ENCODE measurements at places on chromosomes 1 and 21.
A peak's percentile ranks its signal among the peaks of the same experiment; 100 is the strongest.

GRCh38 chr21:44503901-44504399 lies 36.0 kb downstream of the KRTAP10-1 start:
- peak; percentile 18 for DNase-seq

DNA sequence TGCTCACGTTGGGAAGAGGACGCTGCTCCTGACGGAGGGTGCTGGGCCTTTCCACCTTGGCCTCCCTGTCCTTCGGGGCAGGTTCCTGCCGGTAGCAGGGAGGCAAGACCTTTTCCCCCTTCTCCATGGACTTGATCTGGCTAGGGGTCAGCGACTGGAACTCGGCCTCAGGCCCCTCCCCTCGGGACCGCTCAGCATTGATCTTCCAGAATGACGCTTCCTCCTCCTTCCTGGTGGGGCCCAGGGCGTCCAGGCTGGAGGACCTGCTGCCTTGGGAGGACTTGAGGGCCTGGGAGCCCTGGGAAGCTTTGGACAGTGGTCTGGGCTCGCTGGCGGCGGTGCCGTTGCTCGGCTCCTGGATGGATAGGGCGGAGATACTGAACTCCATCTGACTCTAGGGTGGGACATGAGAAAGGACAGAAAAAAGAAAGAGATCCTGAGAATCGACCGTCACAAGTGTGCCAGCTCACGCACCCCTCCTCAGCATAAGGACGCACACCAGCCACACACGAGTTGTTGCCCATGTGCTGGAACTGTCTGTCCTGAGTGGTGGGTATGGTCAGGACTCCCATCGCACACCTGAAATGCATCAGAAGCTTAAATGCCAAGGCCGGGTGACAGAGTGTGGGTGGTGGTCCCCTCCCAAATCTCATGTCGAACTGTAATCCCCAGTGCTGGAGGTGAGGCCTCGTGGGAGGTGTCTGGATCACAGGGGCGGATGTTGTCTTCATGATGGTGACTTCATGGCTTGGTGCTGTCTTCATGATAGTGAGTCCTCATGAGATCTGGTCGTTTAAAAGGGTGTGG lies 24.6 kb downstream of the C1orf198 start:
- DNase-seq, result no peak

GRCh38 chr1:236734141-236734765 lies 48.0 kb downstream of the ACTN2 start:
- no peak for DNase-seq

GRCh38 chr21:46054451-46054881 lies 43.4 kb upstream of the COL6A2 start:
- DNase-seq, result no peak

- no peak for DNase-seq
Measured at GRCh38 chr1:68919075-68919474, 422.2 kb upstream of the DEPDC1 start.

DNA sequence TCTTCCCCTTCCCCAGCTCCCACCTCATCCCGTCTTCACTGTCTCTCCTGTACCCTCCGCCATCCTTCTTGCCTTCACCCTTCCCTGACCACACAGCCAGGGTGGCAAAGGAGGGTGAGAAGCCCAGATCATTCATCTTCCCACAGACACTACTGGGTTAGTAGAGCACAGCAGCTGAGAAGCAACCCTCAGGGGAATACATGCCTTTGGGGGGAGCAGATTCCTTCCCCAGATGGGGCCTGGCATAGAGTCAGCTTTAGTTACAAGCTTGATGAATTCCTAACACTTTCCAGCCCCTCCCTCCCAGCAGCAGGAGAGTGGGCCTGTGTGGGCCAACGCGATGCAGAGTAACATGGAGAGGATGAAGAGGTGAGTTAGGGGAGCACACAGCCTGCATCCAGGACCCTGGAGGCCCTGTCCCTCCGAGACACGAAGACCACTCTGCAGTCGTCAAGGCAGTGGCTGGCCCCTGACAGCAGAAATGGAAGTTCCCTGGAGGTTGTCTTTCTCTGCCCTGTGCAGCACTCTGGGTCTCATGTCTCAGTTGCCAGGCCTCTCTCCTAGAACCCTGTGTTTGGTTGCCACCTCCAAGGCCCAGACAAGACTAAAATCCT lies 8.8 kb upstream of the BTG2 start:
- DNase-seq, result no peak

DNA sequence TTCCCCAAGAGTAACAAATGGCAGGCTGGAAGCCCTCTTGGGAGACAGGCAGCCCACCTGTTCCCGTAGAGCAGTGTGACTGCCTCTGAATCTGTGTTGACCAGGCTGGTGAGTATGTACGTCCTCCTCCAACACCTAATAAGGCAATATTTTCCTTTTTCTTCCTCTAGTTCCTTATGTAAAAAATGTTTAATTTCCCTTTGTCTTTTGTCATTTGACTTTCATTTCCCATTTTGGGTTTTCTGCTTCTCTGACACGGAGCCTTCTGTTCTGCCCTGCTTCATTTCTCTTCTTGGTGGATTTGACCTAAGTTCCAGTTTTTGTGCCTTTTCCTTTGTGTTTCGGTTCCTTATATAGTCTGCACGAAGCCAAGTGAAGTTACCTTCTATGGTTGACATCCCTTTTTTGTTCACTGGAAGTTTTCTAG lies 65.8 kb upstream of the ATF3 start:
- peak; percentile 21 for DNase-seq

DNA sequence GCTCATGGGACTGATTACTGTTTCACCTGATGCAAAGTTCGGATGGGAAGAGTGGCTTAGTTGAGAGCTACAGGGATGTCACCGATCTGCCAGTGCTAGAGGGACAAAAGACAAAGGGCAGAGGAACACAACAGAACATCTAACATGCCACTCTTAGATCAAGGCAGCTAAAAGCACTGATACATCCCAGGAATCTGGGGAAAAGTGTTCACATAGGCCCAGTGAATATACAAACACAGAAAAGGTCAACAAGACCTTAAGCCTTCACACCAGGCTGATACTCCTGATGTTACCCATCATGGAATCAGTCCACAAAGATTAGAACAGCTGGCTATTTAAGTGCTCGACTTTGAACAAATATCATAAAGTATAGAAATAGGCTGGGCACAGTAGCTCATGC lies 163.2 kb downstream of the EIF4G3 start:
- no peak for DNase-seq

- no peak for DNase-seq
Measured at GRCh38 chr21:35326677-35327076, 277.6 kb upstream of the RUNX1 start.

DNA sequence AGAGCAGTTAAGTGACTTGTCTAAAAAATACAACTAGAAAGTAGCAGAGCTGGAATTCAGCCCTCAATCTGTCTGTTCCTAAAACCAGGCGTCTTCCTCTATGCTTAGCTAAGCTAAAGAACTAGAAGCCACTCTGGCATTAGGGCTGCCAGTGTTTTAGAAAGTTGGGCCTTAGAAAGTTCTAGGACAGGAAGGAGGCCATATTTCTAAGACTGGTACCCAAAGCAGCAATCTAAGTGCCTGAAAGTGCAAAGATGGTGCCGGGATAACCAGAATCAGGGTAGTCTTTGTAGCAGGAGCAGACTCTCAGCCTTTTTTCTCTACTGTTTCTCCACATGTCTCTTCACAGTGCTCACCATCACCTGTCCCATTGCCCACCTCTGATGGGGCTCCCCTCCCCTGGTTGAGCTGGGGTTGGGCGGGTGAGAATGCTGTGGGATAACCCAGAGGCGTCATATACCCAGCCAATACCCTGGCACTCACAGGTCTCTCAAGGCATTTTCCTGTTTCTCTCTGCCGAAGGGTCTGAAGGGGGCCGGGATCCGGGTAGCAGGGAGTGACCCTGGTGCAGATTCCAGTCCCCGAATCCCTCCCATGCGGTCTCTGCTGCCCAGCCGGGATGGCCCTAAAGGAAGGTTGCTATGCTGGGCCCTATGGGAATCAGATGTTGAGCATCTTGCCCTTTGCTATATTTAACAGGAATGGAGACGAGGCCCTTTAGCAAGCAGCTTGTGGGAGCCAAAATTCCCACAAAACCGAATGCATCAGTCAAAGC lies 1.1 kb upstream of the RCSD1 start:
- DNase-seq, result no peak

- DNase-seq, result no peak
Measured at GRCh38 chr1:56191369-56191768, 388.0 kb downstream of the PLPP3 start.

DNA sequence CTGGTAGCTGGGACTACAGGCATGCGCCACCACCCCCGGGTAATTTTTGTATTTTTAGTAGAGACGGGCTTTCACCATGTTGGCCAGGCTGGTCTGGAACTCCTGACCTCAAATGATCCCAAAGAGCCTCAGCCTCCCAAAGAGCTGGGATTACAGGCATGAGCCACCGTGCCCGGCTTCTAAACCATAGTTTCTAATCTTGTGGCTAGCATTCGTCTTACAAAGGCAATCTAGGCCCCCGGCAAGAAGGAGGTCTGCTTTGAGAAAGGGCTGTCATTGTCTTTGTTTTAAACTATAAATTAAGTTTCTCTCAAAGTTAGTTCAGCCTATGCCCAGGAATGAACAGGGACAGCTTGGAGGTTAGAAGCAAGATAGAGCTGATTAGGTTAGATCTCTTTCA lies 10.3 kb upstream of the L1TD1 start:
- DNase-seq, result no peak

- no peak for DNase-seq
Measured at GRCh38 chr1:64499966-64500365, 30.0 kb downstream of the CACHD1 start.

GRCh38 chr1:21492356-21492625 lies 16.9 kb upstream of the ALPL start:
- DNase-seq, result no peak

- DNase-seq, result no peak
Measured at GRCh38 chr21:46613391-46613790, 8.5 kb upstream of the S100B start.

GRCh38 chr1:20179371-20180128 lies 6.3 kb upstream of the UBXN10 start:
- no peak for DNase-seq

GRCh38 chr1:195462152-195462551 lies 1146.1 kb downstream of the KCNT2 start:
- no peak for DNase-seq

DNA sequence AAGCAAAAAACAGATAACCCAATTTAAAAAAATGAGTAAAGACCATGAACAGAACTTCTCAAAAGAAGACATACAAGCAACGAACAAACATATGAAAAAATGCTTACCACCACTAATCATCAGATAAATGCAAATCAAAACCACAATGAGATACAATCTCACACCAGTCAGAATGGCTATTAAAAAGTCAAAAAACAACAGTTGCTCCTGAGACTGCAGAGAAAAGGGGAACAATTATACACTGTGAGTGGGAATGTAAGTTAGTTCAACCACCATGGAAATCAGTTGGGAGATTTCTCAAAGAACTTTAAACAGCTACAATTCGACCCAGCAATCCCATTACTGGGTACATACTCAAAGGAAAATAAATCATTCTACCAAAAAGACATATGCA lies 131.6 kb downstream of the PTGER3 start:
- DNase-seq, result no peak

DNA sequence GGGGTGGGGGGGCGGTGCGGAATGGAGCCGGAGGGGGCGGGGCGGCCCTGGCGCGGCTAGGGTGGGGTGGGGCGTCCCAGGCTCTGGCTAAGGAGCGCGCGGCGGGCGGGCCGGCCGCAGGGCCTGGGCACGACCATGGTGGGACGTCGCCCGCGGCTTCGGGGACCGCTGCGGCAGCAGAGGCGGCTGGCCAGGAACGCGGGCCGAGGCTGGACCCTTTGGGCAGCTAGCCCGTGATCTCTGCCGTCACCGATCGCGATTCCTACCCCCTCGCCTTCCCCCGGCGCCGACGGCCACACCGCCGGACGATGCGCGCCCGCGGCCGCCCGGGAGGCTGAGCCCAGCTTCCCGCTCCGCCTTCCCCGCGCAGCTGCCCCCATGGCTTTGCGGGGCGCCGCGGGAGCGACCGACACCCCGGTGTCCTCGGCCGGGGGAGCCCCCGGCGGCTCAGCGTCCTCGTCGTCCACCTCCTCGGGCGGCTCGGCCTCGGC lies at the start of gene MAP3K21:
Gene MAP3K21, plus strand, starts transcription at position 74 of the 491 bp plus-strand sequence. Its CDS starts 305 bp downstream, at position 379.
- DNase-seq, result no peak

DNA sequence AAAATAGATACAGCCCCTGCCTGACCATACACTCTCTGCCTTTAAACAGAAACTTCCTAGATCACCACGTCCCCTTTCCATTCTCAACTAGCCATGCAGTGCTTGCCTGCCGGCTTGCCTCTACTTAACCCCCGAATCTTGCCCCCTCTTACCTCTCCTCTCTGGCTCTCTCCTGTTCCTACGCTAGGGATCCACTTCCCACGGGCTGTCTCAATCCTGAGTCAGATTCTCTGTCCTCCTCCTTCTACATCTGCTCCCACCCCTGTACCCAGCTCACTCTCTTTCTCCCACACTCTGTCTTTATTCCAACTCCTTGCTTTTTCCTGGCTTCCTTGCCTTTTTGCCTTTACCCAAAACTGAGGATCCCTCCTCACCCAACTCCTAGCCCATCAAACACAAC lies 29.3 kb downstream of the ATF3 start:
- no peak for DNase-seq

DNA sequence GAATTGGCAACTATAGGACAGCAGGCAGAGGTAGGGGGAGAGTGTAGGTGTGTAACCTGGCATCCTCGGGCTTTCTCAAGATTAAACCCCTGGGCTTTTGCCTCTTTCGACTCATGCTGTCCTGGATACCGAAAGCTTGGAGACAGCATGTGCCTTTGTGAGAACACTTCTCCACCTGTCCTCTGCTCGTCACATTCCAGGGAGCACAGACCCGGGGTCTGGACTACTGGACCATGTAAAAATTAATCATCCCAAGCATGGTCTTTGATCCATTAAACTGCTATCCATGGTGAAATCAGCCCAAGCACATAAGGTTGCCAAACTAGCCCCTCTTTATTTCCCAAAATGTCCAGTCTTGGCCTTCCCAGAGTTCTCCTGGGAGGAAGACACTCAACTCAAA lies 9.0 kb upstream of the RNF186 start:
- no peak for DNase-seq

GRCh38 chr1:15089258-15089992 lies 64.1 kb upstream of the TMEM51 start:
- no peak for DNase-seq

DNA sequence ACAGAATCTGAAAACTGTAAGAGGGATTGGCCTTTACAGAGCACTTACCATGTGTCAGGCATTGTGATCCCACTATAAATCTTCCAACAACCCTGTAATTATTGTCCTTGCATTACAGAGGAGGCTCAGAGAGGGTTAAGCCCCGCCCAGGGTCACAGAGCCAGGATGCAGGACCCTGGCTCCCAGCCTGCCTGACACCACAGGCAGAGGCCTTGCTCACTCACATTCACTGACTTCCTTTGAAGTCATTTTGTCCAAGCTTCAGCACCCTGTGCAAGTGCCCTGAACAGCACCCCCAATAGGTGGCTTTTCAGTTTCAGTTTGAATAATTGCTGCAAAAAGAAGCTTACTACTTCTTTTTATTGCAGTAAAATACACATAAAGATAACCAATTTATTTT lies 256.8 kb upstream of the NFIA start:
- no peak for DNase-seq

GRCh38 chr1:170290991-170291390 lies 145.2 kb downstream of the NTMT2 start:
- DNase-seq, result no peak
